CD4-positive, alpha-beta T cell (primary cell): ENCODE measurements at places on chromosomes 12 and 14. TPM values are rescaled to one million over a fixed set of nuclear protein-coding genes. Genes with fewer than 3 reads are reported as not detected.

The KCNA5 gene
- not detected for total RNA-seq

The CD163L1 gene
- not detected for total RNA-seq

The THAP2 gene
- 12.6 TPM for total RNA-seq

The RNASE2 gene
- total RNA-seq = 0.34 TPM

The SPRYD3 gene
- total RNA-seq = 21.0 TPM

The MANSC4 gene
- total RNA-seq = not detected

The MIP gene
- total RNA-seq = not detected

The PLEKHG7 gene
- total RNA-seq = not detected

The MAPKAPK5 gene
- total RNA-seq = 62.2 TPM

The RPS29 gene
- total RNA-seq = 3,356 TPM

The GARIN6 gene
- not detected for total RNA-seq

The TXNDC16 gene
- 10.4 TPM for total RNA-seq

The ARHGAP9 gene
- total RNA-seq = 354 TPM

The OR6C2 gene
- not detected for total RNA-seq

The PCED1B gene
- 18.7 TPM for total RNA-seq

The GNPNAT1 gene
- total RNA-seq = 4.6 TPM
